Stimulated activated CD4-positive, alpha-beta T cell treated with anti-CD3 and anti-CD28 coated beads, Interleukin-1b, Interleukin-23, amount 100 ng/mL, for 1 hour (primary cell): ENCODE measurements at places on chromosomes 6 and 20.

DNA sequence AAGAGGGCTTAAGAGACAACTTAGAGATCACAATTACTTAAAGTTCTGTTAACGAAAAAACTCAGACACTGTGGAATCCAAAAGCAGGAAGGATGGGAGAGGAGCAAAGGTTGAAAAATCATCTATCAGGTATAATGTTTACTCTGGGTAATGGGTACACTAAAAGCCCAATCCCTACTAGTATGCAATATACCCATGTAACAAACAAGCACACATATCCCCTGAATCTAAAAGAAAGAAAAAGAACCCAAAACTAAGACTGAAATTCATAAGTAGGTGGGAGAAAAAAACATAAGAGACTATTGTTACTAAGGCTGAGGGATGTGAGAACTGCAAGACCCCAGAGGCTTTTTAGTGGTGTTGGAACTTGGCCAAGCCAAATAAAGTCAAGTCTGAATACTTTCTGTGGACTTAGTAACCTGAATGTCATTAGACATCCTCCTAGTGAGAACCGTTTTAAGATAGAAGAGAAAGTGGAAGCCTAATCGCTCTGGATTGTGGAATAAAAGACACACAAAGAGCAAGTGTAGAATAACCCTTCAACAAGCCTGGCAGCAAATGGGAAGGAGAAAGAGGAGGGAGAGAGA lies 189.4 kb upstream of the RNF217 start:
- no peak for DNase-seq

DNA sequence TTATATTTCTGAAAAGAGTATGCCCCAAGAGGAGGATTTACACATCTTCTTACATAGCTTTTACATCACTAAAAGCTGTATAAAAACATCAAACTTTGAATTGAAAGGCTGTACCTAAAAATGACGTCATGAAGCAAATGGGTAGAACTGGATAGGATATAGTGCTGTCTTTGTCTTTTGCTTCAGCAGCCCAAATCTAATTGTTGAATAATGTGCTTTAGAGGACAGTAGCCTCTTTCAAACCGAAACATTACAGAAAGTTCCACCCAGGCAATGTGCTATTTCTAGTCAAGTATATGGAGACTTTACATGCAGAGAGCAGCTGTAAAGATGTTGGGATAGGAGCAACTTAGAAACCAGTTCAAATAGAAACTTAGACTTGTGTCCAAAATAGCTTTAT lies 51.9 kb downstream of the ADGRG6 start:
- no peak for DNase-seq

- DNase-seq = no peak
Observed at GRCh38 chr6:87483929-87484328, 11.2 kb downstream of the SLC35A1 start.

- no peak for DNase-seq
Observed at GRCh38 chr20:50020288-50020687, 37.5 kb downstream of the SNAI1 start.

GRCh38 chr6:26197636-26197932 lies 110.4 kb downstream of the HFE start:
- DNase-seq = no peak

- no peak for DNase-seq
Observed at GRCh38 chr6:154466139-154466538, 44.3 kb downstream of the CNKSR3 start.

- DNase-seq = no peak
Observed at GRCh38 chr20:64022671-64023360, 13.2 kb upstream of the C20orf204 start.

GRCh38 chr6:89675949-89676748 lies 37.6 kb upstream of the LYRM2 start:
- DNase-seq = no peak

DNA sequence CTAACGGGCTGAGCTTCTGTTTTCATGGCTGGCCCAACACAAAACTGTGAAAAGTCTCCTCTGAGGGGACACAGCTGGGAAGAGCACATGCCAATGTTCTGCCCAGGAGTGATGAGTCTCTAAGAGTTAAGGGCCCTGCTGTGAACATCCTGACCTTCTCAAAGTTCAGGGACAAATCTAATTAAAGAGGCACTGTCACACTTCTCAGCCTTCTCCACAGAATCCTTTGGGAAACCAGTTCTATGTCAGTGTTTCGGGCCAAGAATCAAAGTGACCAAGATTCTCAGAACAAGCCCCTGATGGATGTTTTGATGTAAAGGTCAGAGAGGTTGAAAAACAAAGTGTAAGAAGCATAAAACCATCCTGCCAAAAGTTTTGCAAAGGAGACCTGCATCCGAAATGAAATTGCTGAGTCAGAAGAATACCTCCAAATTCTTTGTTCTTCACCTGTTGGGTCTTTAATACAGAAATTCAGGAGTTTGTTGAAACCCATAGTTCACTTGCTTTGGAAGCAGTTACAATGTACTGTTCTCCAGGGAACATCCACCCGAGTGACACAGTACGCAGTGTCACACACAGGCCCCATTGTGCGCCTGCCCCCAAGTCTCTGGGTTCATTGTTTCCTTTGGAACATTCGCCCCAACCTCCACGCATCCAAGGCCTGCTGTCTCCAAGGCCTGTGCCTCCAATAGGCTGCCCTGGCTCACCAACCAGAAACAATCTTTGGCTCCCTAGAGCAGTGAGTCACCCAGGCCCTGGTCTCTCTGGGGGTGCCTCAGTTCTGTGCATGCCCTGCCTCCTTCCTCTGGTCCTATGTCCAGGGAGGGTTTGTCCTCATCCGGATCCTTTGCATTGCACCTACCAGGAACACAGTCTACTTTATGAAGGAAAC lies 65.5 kb upstream of the QKI start:
- DNase-seq = no peak

GRCh38 chr6:4840169-4840568 lies 64.0 kb downstream of the CDYL start:
- no peak for DNase-seq

- no peak for DNase-seq
Observed at GRCh38 chr6:21384216-21384615, 209.3 kb upstream of the SOX4 start.

GRCh38 chr20:50481741-50482140 lies 28.4 kb upstream of the PTPN1 start:
- DNase-seq = no peak

DNA sequence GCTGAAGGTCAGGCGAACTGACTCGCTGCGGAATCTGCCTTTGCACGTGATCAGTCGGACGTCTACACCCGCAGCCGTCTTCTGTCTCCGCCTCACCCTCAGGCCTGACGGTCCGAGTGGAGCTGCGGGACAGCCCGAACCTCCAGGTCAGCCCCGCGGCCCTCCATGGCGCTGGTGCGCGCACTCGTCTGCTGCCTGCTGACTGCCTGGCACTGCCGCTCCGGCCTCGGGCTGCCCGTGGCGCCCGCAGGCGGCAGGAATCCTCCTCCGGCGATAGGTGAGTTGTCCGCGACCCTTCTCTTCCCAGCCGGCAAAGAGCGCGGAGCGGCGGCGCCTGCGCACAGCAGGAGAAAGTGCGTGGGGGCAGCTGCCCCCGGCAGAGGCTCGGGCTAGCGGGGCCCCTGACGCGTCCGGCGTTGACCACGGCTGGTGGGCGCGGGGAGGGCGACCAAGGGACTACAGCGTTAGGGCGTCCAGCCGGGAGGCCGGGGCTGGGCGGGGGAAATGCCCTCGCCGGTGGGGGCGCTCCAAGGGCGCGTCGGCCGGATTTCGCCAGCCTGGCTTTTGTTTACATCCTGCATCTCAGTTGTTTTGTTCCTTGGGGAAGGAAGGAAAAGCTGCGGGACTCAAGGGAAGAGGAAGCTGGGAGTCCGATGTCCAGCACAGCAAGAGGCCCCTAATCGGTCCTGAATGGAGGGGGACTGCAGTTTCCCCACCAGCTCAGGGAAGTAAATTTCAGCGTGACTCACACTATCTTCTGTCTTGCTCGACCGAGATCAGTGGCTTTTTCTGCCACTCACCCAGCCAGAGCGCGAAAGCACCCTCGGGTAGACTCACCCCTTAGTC lies at the start of gene SMPDL3A:
TSS of gene SMPDL3A (plus strand) at position 77 of the 846 bp plus-strand sequence. CDS start at position 166, 89 bp downstream.
- DNase-seq = no peak

DNA sequence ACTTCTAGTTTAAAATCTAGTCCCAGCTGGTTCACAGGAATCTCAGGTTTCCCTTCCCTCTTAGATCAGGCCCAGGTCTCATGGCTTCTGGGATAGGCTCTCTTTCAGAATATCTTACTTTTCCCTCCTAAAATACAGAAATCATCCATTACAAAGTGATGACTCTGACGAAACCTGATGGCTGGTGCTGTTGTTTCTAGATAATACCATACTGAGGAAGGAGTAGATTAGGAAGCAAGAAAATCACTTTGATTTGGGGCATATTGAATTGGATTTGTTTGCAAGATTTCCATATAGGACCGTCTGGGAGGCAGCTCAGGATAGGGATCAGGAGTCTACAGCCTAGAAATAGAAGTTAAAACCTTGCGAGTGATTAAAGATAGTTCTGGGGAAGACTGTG lies 3.6 kb downstream of the ZKSCAN3 start:
- DNase-seq = no peak

DNA sequence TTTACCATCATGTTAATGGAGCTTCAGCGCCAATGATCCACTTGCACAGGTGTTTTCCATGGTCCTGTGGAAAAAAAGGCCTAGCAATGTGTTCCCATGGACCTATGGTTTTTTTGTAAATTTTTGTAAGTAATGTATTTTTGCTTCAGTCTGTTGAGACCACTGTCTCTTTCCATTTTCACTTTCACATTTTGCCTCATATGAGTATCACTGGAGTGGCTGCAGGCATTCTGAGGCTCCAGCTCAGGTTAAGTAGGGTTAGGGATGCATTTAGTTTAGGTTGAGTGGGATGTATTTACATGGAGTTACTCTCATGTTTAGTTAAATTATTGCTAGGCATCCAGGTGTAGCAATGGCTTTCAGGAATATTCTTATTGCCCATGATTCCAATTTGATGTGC lies 19.2 kb upstream of the LMBRD1 start:
- DNase-seq = no peak

- DNase-seq = no peak
Observed at GRCh38 chr20:17505636-17506517, 25.3 kb downstream of the BFSP1 start.

GRCh38 chr6:48134246-48134645 lies 23.2 kb upstream of the PTCHD4 start:
- DNase-seq = no peak

GRCh38 chr20:44787299-44787698 lies 23.0 kb downstream of the RIMS4 start:
- DNase-seq = no peak

- no peak for DNase-seq
Observed at GRCh38 chr6:165245701-165246100, 63.7 kb downstream of the C6orf118 start.

DNA sequence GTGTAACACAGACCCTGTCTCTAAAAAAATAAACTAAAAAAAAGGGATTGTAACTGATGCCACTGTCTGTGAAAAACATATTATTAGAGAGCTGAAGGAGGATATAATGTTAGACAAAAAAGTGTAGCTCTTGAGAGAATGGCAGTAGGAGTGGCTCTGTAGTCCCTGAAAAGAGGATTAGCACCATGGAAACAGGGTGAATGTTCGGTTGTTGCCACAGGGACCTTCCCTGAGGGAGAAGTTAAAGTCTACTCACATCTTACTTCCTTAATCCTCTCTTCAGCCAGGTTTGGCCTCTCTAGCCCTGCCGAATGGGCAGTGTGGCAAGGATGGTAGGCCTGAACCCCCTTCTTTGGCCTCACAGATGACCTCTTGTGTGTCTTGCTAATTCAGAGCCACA lies 12.1 kb downstream of the SCAND1 start:
- DNase-seq = no peak

- no peak for DNase-seq
Observed at GRCh38 chr6:2403546-2403945, 158.1 kb upstream of the GMDS start.

GRCh38 chr6:135280375-135281136 lies 99.4 kb downstream of the MYB start:
- no peak for DNase-seq

GRCh38 chr20:50054231-50054547 lies 58.8 kb downstream of the UBE2V1 start:
- no peak for DNase-seq

GRCh38 chr20:47143657-47144056 lies 212.8 kb downstream of the ZMYND8 start:
- DNase-seq = no peak

DNA sequence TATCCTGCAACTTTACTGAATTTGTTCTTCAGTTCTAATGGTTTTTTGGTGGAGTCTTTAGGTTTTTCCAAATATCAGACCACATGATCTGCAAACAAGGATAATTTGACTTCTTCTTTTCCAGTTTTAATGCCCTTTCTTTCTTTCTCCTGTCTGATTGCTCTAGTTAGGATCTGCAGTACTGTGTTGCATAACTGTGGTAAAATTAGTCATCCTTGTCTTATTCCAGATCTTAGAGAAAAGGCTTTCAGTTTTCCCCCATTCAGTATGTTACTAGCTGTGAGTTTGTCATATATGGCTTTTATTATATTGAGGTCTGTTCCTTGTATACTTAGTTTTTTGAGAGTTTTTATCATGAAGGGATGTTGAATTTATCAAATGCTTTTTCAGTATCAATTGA lies 4.3 kb downstream of the MICA start:
- no peak for DNase-seq

DNA sequence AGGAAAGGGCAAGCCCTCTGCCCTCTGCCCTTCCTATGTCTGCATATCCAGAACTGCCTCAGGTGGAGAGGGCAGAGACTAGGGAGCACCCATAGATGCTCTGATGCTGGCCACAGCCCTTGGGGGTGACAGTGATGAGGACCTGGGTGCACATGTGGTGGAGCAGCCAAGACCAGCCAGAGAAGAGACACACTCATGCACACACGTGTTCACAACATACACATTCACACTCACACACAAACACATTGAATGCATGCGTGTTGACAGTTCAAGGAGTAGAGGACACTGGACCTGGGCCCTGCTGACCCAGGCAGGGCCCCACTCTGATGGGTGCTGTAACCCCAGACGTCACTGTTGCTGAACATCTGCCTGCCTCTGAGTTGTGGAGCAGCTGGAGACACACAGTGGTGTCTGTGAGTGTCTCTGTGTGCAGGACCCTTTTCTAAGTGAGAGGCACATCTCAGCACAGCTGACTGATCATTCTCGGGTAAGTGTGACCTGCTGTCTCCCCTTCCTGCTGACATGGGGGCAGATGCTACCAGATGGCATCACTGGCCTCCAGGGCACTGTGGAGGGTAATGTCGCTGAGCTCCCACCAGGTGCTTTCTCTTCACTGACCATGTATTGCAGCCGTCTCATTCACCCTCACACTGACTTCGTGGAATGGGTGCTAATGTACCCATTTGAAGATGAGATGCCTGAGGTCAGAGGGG lies 30.1 kb upstream of the MAS1L start:
- DNase-seq = no peak
